Renal cortex interstitium (tissue), 15 donors: ENCODE measurements at places on chromosomes 6 and 20. TPM values are rescaled to one million over a fixed set of nuclear protein-coding genes. Genes with fewer than 3 reads are reported as not detected.

The SIRPB2 gene
- polyA plus RNA-seq = 0.87 TPM

The GRIK2 gene
- 12.9 TPM for polyA plus RNA-seq

The PGBD1 gene
- polyA plus RNA-seq = 11.2 TPM

The C6orf163 gene
- 2.7 TPM for polyA plus RNA-seq

The OVOL2 gene
- polyA plus RNA-seq = 1.2 TPM

The EBF4 gene
- 31.8 TPM for polyA plus RNA-seq

The PPP1R11 gene
- 62.9 TPM for polyA plus RNA-seq

- DNase-seq = no peak
Measured at GRCh38 chr6:98976674-98977385, 29.1 kb upstream of the FBXL4 start.

GRCh38 chr20:46894971-46895905 is 595 bp downstream of the EYA2 start:
- no peak for DNase-seq

GRCh38 chr6:20211941-20212391 is 303 bp downstream of the MBOAT1 start:
- no peak for DNase-seq

- DNase-seq = no peak
Measured at GRCh38 chr6:3307436-3307835, 48.7 kb downstream of the PSMG4 start.

DNA sequence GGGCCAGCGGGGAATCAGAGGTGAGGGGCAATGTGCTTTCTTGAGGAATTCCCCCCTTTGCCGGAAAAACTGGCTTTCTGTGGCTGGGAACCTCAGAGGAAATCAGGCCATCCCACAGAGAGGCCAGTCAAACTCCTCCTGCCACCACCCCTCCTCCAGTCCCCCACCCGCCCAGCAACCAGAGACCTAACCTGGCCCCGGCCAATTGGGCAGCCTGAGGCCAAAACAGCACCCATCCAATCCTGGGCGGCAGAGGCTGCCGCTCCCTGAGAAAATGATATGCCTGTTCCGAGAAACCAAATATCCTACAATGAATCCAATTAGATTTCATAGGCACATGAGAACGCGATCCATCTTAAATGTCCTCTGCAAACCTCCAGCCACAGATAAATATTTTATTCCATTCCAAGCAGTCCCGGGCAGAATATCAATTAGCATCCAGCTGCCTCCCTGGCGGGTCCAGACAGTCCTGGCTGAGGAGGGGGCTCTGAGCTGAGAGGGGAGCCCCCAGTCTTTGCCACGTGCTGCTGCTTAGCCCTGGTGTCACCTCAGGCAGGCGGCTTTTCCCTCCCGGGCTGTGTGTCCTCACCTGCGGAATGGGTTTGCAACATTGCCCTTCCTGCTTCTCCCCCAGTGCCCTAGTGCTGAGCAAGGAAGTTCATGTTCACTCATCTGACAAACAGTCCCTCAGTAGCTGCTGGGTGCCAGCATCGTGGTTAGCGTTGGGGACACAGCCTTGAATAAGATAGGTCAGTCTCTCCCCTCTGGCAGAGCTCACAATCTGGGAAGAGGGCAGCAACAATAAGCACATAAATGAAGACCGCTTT is 95.0 kb downstream of the DLGAP4 start:
- DNase-seq = no peak

- DNase-seq = no peak
Measured at GRCh38 chr6:13290335-13290734, 38.0 kb downstream of the TBC1D7 start.

- no peak for DNase-seq
Measured at GRCh38 chr6:1688396-1688795, 78.7 kb downstream of the FOXC1 start.

GRCh38 chr6:167472880-167473279 is 148.0 kb downstream of the TTLL2 start:
- DNase-seq = no peak

DNA sequence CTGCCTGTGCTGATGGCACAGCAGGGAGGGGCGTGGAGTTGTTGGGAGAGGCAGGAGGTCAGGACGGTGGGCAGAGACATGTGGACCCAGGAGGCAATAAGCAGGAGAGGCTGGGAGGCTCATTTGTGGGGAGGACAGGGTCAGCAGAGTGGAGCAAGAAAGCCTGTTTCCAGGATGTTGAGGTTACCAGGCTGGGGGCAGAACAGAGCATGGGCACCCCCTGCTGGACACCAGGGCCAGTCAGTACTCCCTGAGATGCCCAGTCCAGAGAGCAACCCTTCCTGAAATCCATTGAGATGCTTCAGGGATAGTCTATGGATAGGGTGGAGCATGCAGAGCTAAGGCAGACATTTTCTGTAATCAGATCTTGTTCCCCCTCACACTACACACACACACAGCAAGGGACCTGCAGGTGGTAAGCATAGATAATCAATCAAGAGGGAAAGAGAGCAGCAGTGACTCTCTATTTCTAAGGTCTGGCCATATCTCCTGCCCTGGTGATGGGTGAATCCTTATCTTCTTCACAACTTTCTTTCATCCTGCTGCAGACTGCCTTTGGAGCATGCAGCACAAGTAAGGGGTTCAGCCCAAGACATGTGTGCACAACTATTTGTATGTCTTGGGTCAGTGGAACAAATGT is 41.7 kb downstream of the MOCS1 start:
- peak; percentile 34 for DNase-seq

GRCh38 chr6:21997119-21998037 is 299.5 kb downstream of the PRL start:
- no peak for DNase-seq

DNA sequence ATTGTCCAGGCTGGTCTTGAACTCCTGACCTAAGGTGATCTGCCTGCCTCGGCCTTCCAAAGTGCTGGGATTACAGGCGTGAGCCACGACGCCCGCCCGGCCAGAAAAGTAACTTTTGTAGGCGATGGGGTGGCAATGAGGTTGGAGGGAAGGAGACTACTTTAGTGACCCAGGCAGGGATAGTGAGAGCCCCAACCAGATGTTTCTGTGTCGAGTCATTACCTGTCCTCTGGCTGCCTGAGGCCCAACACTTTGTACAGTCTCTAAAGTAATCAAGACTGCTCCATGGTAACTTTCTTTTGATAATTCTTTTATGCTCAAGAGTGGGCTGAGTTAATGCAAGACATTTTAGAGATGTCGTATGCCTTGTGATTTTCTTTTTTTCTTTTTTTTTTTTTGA is 6.8 kb downstream of the SASH1 start:
- DNase-seq = no peak

DNA sequence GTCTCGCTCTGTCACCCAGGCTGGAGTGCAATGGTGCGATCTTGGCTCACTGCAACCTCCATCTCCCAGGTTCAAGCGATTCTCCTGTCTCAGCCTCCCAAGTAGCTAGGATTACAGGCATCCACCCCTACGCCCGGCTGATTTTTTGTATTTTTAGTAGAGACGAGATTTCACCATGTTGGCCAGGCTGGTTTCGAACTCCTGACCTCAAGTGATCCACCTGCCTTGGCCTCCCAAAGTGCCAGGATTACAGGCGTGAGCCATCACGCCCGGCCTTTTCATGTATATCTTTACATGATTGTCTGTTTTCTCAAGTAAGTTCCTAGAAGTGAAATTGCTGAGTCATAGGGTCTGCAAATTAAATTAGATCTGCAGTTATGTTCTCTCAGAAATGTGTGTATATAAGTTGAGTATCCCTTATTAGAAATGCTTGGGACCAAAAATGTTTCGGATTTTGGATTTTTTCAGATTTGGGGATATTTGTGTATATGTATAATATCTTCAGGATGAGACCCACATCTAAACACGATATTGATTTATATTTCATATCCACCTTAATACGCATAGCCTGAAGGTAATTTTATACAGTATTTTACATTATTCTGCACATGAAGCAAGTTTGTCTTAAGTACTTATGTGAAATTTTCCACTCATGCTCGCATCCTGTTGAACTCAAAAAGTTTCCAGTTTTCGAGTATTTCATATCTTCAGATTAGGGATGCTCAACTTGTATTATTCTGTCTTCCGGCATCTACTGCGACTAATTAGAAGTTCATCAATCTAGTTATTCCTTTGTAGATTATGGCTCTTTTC is 40.4 kb downstream of the TAB2 start:
- DNase-seq = no peak

- no peak for DNase-seq
Measured at GRCh38 chr6:143111443-143111842, 50.8 kb downstream of the AIG1 start.

DNA sequence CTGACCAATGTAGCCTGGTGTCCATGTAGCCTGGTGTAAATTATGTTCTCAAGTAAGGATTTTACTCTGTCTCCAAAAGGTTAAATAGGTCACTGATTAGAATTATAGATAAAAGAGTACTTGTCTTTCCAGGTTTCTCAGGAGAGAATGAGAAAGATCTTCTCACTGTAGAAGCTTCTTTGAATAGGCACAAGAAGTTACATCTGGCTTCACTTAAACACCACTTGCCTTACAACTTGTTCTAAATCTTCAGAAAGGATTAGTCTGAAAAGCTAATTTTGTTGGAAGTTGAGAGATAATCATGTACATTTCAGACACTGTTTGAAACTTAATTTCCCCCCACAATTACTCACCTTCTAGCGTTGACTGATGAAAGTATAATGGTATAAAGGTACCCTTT is 275.3 kb downstream of the FARS2 start:
- DNase-seq = no peak

GRCh38 chr6:15914553-15914952 is 214.3 kb upstream of the MYLIP start:
- DNase-seq = no peak

GRCh38 chr6:166614589-166614988 is 12.5 kb downstream of the RPS6KA2 start:
- DNase-seq = no peak
